Upper lobe of left lung (tissue), 6 donors: ENCODE measurements at places on chromosomes 5 and 9. TPM values are rescaled to one million over a fixed set of nuclear protein-coding genes. Genes with fewer than 3 reads are reported as not detected.
A peak's percentile ranks its signal among the peaks of the same experiment; 100 is the strongest.

GRCh38 chr5:37638897-37639296 is 200.9 kb downstream of the GDNF start:
- H3K27me3 ChIP-seq, result no peaks in the 10 kb centered on the region
- no peaks in the 10 kb centered on the region for H3K36me3 ChIP-seq
- no peaks in the 10 kb centered on the region for H3K4me1 ChIP-seq
- no peak for DNase-seq
- no peak overlapping the region for H3K4me3 ChIP-seq
- H3K27ac ChIP-seq, result no peak overlapping the region

DNA sequence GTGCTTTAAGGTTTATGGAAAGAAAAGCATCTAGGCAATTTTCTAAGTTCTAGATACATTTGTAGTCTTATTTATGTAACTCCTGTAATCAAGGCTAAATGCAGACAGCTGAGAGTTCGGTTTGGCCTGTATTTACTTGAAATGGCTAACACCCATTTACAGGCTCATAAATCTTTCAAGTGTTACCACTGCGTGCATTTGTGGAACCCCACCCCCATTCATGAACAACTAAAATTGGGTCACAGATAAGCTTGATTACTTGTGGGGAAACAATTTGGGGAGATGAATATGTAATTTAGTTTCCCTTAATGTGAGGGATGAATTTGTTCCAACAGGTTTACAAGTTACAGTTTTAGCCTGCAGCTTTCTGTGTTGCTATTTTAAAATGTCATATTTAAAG is 360.6 kb downstream of the ARRDC3 start:
- H3K36me3 ChIP-seq, result no peaks in the 10 kb centered on the region
- peaks cover 41% of the 10 kb centered on the region for H3K4me1 ChIP-seq
- H3K4me3 ChIP-seq, result no peak overlapping the region
- no peaks in the 10 kb centered on the region for H3K27me3 ChIP-seq

DNA sequence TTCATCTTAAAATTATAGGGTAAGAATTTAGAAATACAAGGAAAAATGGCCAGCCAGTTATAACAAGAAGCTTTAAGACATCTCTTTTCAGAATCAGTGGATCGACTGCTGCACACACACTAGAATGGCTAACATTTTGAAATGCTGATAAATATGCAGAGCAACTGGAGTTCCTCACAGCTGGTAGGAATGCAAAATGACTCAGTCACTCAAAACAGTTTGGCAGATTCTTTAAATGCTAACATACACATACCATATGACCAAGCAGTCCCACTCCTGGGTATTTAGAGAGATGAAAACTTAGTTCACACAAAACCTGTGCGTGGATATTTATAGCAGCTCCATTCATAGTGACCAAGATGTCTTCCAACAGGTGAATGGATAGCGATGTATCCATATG is 23.2 kb upstream of the PSAT1 start:
- no peak overlapping the region for H3K27ac ChIP-seq
- no peaks in the 10 kb centered on the region for H3K36me3 ChIP-seq
- H3K4me3 ChIP-seq, result no peak overlapping the region
- peaks cover 8% of the 10 kb centered on the region for H3K4me1 ChIP-seq
- DNase-seq, result no peak

- H3K27ac ChIP-seq, result no peak overlapping the region
- H3K36me3 ChIP-seq, result no peaks in the 10 kb centered on the region
- peaks cover 6% of the 10 kb centered on the region for H3K4me1 ChIP-seq
- H3K4me3 ChIP-seq, result no peak overlapping the region
These were observed 255.1 kb downstream of the ZSWIM6 start for GRCh38 chr5:61587125-61587524.

DNA sequence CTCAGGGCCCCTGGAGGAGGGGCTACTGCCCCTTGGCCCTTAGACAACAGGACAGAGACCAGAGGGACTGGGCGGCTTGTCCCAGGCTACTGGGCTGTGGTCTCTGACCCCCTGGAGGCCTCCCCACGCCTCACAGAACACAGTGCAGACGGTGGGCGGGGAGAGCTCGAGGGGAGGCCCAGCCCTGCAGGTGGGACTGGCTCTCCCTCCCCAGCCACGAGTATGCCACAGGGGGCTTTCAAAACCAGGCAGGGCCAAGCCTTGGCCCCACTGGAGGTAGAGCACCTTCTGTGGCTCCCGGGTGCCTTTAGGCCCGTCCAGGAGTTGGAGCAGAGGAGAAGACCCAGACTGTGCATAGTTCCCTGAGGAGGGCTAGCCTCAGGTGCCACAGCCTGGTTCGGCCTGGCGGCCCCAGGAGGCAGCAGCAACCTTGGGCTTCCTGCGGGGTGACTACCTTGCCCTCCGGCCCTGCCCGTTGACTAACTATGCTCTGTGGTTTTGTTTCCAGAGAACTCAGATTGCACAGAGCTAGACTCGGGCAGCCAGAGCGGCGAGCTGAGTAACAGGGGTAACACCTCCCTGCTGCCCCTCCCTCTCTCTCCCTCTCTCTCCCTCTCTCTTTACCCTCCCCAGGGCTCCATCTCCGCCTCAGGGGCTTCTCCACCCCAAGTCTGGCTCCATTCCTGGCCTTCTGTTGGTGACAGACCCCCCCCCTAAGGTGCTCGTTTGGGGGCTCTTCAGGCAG is 15.5 kb downstream of the CARD19 start:
- peak; percentile 75 for DNase-seq
- peaks cover 27% of the 10 kb centered on the region for H3K4me1 ChIP-seq
- no peak overlapping the region for H3K4me3 ChIP-seq
- no peaks in the 10 kb centered on the region for H3K27me3 ChIP-seq
- H3K36me3 ChIP-seq, result peaks cover 60% of the 10 kb centered on the region

- no peaks in the 10 kb centered on the region for H3K4me1 ChIP-seq
- no peaks in the 10 kb centered on the region for H3K36me3 ChIP-seq
- no peak overlapping the region for H3K4me3 ChIP-seq
- H3K27me3 ChIP-seq, result no peaks in the 10 kb centered on the region
- DNase-seq, result no peak
- no peak overlapping the region for H3K27ac ChIP-seq
These were observed 27.0 kb downstream of the MAT2B start for GRCh38 chr5:163532171-163533084.

TUSC1 gene
- total RNA-seq, result 22.5 TPM

DNA sequence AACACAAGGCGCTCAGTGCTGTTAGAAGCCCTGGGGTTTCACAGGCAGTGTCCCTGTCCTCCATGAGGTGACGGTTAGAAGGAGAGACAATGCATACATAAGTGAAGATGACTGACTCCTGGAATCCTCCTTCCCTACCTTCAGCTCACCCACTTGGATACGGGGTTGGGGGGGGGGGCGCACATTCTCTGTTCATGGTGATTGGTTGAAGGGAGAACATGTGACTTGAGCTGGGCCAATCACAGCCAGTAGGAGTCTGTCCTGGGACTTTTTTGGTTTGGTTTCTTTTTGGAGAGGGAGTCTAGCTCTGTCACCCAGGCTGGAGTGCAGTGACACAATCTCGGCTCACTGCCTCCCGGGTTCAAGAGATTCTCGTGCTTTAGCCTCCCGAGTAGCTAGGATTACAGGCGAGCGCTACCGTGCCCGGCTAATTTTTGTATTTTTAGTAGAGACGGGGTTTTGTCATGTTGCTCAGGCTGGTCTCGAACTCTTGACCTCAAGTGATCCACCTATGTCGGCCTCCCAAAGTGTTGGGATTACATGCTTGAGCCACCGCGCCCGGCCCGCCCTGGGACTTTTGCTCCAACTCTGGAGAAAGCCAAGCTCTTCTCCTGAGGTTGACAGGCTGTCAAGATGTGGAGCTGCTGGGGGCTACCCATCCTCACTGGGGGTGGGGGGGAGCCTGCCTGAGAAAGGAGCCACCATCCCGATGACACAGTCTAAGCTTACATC is 30.8 kb downstream of the SH3PXD2B start:
- peak overlapping the region; percentile 75 for H3K27ac ChIP-seq
- peaks cover 44% of the 10 kb centered on the region for H3K4me1 ChIP-seq
- H3K36me3 ChIP-seq, result no peaks in the 10 kb centered on the region

PARP8 gene
- total RNA-seq, result 34.6 TPM

DNA sequence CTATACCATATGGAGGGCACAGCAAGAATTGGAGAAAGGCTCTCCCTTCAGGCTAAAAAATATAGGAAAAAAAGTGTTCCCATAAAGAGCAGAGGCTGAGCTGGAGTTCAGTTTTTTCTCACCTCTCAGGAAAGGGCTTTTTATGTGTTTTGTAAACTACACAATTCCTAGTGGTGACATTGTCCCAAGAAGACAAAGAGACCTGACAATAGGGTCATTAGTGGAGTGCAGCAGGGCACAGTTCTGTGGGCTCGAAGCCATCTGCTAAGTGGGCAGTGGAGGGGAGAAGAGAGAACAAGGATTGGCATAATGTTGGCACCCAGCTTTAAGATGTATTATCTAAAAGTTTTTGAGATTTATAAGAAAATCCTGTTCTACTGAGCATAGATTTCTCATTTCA is 162.5 kb downstream of the HCN1 start:
- DNase-seq, result no peak
- H3K36me3 ChIP-seq, result no peaks in the 10 kb centered on the region
- no peak overlapping the region for H3K27ac ChIP-seq
- H3K4me1 ChIP-seq, result no peaks in the 10 kb centered on the region
- H3K4me3 ChIP-seq, result no peak overlapping the region

DNA sequence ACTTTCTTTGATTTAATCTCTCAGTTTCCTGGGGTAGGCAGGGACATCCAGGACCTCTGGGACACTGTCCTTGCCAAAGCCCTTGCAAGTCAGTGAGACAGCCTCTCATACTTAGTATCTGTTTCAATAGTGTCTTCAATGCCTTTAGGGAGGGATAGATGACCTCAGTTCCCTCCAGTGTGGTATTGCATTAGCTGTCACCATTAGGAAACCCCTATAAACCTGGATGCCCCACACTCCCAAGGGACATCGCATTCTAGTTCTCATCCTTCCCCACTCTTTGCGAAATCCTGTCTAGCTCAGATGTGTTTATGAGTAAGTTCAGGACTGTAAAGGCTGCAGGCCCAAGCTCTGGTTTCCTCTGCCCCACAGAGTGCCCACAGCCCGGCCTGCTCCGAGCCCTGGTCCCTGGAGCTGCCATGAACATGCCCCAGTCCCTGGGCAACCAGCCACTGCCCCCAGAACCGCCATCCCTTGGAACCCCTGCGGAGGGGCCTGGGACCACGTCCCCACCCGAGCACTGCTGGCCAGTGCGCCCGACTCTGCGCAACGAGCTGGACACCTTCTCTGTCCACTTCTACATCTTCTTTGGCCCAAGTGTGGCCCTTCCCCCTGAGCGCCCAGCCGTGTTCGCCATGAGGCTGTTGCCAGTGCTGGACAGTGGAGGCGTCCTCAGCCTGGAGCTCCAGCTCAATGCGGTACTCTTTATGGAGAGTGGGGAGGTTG is 13.2 kb downstream of the TMEM8B start:
- H3K27ac ChIP-seq, result no peak overlapping the region
- no peak for DNase-seq
- H3K36me3 ChIP-seq, result no peaks in the 10 kb centered on the region
- H3K4me1 ChIP-seq, result peaks cover 27% of the 10 kb centered on the region
- H3K27me3 ChIP-seq, result no peaks in the 10 kb centered on the region

DNA sequence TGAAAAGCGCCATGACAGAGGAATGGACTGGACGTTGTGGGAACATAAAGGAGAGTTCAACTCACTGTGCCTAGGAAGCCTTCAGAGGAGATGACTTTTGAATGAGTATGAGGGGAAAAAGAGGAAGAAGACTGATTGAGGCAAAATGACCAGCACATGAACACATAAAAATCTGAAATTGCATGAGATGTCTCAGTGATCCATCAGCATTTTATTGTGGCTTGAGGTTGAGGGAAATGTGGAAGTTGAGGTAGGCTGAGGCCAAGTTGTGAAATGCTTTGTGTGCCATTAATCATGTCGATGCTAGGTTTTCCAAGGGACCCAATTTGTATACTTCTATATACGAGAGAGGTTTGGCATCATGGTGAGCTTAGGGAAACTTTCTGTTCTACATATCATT is 140.9 kb upstream of the TLX3 start:
- H3K36me3 ChIP-seq, result no peaks in the 10 kb centered on the region
- H3K27ac ChIP-seq, result no peak overlapping the region
- no peaks in the 10 kb centered on the region for H3K4me1 ChIP-seq

- no peaks in the 10 kb centered on the region for H3K36me3 ChIP-seq
- no peak overlapping the region for H3K27ac ChIP-seq
- no peak overlapping the region for H3K4me3 ChIP-seq
- no peaks in the 10 kb centered on the region for H3K4me1 ChIP-seq
These were observed 74.5 kb upstream of the CCNG1 start for GRCh38 chr5:163362840-163363371.

GPR151 gene
- not detected for total RNA-seq

DNA sequence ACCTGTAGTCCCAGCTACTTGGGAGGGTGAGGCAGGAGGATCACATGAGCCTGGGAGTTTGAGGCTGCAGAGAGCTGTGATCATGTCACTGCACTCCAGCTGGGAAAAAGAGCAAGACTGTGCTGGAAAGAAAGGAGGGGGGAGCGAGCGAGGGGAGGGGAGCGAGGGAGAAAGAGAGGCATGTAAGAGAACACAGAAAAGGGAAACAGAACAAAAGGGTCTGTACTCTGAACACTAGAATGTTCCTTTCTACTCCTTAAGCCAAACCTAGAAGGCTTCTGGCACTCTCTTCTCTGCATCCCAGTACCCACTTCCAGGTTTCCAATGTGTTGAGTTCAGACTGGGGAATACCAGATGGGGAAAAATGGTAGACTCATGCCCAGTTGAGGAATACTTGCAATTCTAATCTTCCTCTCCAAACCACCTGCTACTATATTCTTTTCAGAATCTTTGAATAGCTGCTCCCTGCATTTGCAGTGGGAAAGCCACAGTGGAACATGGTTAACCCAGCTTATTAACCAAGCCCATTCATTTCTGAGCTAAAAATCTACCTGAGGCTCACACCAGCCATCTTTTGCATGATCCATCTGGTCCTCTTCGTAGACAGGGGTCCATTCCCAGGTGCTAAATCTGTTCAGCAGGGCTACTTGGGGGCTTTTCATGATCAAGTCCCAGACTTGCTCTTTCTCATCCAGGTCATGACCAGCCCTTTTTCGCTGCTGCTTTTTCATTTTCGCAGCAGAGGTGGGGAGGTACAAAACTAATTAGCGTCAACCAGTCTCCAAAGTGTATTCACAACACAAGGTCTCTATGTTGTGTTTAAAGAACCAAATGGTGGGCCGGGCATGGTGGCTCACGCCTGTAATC is 34.9 kb downstream of the SEMA4D start:
- H3K27me3 ChIP-seq, result no peaks in the 10 kb centered on the region
- no peak for DNase-seq
- peaks cover 19% of the 10 kb centered on the region for H3K4me1 ChIP-seq
- H3K4me3 ChIP-seq, result no peak overlapping the region

- no peaks in the 10 kb centered on the region for H3K4me1 ChIP-seq
- H3K4me3 ChIP-seq, result no peak overlapping the region
- H3K27ac ChIP-seq, result no peak overlapping the region
These were observed 380.1 kb upstream of the PRR16 start for GRCh38 chr5:120083851-120084542.
